Activated CD4-positive, CD25-positive, alpha-beta regulatory T cell treated with anti-CD3 and anti-CD28 coated beads, Interleukin-2, amount 50 U/mL, for 24 hours (primary cell): ENCODE measurements at places on chromosomes 12 and 14.

DNA sequence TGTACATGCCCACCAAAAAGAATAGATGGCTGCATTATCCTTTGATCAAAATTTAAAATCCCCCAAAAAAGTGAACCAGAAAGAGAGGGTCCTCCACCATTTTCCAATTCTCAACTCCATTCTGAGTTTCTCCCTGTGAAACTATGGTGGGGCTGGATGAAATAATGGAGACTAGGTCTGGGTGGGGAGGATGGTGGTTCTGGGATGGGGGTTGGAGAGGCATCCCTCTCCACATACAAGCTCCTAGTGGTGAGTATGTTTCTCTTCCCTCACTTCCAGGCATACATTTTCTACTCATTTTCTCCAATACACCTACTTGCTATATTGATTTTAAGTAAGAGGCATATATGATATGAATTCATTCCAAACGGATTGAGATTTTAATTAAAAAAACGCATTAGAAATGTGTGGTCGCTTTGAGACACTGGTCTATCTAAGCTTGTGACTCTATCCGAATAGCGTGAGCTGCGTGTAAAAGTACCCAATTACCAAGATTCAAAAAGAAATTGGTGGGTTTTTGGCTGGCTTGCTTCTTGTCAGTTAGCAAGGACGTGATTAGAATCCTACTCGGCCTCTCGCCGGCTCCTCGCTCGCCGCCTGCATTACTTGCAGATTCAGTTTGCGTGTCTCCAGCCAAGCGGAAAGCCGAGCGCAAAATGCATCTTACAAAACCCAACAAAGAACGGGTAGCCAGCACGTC lies 3.4 kb downstream of the ASCL1 start:
- ATAC-seq = no peak

DNA sequence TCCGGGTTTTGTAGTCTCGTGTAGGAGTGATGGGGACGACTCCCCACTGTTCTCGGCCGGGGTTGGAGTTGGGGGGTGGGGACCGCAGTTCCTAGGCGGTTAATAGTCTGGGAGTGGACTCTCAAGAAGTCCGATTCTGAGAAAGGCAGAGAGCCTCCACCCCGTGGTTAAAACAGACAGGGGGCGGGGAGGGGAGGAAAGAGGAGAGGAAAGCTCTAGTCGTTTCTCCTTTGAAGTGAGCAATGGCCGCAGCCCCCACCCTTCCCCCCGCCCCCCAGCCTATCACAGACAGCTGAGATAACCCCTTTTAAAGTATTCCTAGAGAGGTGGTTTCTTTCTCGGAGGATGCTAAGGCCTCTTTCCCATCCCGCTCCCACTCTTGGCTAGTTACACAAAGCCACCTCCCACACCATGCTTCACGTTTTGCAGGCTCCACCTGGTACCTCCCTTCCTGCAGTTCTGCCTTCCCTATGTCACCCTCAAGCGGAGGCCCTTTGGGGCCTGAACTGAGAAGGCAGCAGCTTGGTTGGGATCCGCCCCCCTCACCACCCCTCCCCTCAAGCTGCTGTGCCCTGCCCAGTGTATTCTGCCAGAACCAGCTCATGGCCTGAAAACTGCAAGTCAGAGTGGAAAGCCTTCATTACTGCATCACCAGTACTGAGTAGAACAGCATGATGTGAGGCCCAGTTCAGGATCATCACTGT lies 853 bp downstream of the USP5 start:
- peak; percentile 19 for ATAC-seq

GRCh38 chr12:109170324-109170723 lies 53.9 kb downstream of the ACACB start:
- no peak for ATAC-seq

DNA sequence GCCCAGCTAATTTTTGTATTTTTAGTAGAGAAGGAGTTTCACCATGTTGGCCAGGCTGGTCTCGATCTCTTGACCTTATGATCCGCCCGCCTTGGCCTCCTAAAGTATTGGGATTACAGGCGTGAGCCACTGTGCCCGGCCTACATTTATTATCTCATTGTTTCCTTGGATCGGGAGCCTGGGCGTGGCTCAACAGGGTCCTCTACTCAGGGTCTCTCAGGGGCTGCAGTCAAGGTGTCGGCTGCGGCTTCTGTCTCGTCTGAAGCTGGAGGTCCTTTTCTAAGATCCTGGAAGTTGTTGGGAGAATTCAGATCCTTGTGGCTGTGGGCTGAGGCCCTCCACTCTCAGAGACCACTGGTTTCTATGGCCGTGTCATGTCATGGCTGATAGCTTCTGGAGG lies 65.5 kb upstream of the SCN8A start:
- no peak for ATAC-seq

GRCh38 chr12:31324845-31325523 lies 966 bp downstream of the SINHCAF start:
- no peak for ATAC-seq

- no peak for ATAC-seq
Measured at GRCh38 chr12:91070936-91071335, 13.1 kb upstream of the KERA start.

GRCh38 chr12:82182601-82183190 lies 175.5 kb downstream of the CCDC59 start:
- no peak for ATAC-seq

DNA sequence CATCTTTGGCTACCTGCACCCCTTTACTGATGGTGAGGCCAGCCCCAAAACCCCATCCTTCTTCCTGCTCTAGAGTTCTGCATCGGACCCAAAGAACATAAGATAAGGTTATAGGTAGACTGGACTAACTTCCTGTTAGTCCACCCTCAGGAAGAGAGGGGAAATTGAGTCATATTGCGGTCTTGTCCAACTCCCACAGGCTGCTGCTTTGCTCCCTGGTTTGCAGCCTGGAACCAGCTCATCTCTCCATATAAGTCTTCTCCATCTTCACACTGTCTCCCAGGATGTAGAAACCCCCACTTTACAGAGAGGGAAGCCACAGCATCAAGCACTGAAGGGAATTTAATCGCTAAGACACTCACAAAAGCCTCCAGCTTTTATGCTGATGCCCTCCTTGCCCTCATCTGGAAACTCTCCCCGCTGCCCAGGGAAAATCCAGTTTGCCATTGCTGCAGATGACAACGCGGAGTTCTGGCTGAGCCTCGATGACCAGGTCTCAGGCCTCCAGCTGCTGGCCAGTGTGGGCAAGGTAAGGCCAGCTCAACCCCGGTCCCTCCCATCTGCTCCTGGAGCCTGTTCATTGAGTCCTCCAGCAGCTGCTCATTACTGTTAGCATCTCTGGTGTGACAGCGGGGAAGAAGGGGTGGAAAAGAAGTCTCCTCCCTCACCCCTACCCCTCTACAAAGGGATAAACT lies 85.3 kb downstream of the B4GALNT3 start:
- ATAC-seq = no peak

GRCh38 chr14:74698465-74698864 lies 14.4 kb downstream of the AREL1 start:
- ATAC-seq = no peak

DNA sequence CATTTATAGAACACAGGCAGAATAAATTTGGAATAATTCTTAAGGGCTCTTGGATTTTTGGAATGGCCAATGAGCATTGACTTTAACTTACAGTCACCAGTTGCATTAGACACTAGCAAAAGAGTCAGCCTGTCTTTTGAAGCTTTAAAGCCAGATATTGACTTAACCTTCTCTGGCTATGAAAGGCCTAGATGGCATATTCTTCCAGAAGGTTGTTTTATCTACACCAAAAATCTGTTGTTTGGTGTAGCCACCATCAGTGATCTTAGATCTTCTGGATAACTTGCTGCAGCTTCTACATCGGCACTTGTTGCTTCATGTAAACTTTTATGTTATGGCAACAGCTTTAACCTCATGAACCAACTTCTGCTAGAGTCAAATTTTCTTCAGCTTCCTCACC lies 10.4 kb downstream of the PCNX1 start:
- ATAC-seq = no peak

- ATAC-seq = peak; percentile 45
Measured at GRCh38 chr14:71395151-71395604, 487.9 kb downstream of the PCNX1 start.

- ATAC-seq = no peak
Measured at GRCh38 chr14:60862283-60862682, 118.6 kb downstream of the TRMT5 start.

- ATAC-seq = no peak
Measured at GRCh38 chr14:101104485-101104884, 201.0 kb upstream of the RTL1 start.

- no peak for ATAC-seq
Measured at GRCh38 chr12:128513331-128513730, 246.4 kb downstream of the TMEM132C start.

- no peak for ATAC-seq
Measured at GRCh38 chr12:5222011-5222461, 178.4 kb downstream of the KCNA5 start.

DNA sequence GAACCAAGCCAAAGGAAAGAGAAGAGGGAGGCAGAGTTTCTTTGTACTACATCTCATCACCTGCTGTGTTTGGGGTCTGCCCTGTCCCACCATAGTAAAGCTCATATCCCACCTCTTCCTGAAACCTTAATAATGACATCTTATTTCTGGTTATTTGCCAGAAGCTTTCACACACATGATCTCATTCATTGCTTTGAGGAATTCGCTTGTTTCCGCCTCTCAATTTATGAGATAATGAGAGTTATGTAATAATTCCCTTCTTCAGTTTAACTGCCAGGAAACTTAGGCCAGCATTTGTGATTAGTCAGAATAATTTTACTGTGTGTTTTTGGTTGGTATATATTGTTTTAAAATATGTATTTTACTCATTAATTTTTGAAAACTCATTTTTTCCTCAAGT lies 205.2 kb downstream of the CACNA1C start:
- ATAC-seq = no peak

DNA sequence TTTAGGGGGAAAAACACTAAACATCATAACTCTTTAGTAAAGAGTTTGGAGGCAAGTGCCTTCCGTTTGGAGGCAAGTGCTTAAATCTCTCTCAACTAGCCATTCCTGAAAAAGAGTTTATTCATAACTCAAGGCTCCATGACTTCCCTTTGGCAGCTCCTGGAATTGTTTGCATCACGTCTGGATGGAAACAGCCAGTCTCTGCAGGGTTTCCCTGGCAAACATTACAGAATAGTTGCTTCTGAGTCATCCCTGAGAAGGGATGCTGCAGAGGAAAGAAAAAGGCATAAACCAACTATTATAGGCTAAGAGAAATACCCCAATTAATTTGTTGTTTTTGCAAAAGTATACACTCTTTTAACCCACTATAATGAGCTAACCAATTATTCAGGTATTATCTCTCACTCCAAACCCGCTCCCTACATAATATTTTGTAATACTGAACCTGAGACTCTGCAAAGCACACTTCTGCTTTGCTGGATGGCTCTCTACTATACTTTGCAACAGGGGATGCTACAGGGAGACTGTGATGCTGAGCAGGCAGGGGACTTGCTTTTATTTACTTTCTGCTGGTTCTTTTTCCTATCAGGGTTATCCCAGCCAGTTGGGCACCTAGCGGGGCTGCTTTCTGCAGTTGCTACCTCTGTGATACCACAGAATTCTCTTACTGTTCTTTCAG lies 497.7 kb downstream of the FUT8 start:
- ATAC-seq = no peak

DNA sequence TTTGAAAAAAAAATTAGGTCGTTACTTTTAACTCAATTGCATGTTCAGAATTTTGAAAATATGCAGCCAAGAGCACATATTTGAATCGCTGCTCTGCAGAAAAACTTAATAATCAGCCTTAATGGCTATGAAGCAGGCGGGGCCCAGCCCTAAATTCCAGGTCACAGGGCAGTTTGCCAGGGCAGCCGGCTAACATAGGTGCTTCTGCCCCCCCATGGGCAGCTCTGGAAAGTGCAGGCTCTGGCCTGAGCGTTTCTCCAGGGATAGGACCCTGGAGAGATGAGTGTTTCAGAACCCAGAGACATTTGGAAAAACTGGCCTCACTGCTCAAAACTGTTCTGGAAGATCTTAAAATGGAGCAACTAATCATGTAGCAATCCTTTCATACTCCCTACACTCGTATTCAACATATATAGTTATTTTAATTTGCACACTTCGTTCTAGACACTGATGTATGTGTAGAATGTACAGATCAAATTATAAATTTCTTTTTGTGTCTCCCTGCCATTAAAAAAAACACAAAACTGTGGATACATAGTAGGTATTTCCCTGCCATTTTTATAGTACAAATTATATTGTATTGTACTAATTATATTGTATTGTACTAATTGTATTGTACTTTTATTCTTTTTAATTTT lies 26.0 kb upstream of the PTGR2 start:
- peak; percentile 62 for ATAC-seq

- ATAC-seq = peak; percentile 62
Measured at GRCh38 chr14:54881235-54881760, 21.3 kb downstream of the GCH1 start.

- ATAC-seq = no peak
Measured at GRCh38 chr12:24945039-24945438, 3.9 kb downstream of the BCAT1 start.

GRCh38 chr12:627863-628741 lies 35.1 kb downstream of the NINJ2 start:
- no peak for ATAC-seq

DNA sequence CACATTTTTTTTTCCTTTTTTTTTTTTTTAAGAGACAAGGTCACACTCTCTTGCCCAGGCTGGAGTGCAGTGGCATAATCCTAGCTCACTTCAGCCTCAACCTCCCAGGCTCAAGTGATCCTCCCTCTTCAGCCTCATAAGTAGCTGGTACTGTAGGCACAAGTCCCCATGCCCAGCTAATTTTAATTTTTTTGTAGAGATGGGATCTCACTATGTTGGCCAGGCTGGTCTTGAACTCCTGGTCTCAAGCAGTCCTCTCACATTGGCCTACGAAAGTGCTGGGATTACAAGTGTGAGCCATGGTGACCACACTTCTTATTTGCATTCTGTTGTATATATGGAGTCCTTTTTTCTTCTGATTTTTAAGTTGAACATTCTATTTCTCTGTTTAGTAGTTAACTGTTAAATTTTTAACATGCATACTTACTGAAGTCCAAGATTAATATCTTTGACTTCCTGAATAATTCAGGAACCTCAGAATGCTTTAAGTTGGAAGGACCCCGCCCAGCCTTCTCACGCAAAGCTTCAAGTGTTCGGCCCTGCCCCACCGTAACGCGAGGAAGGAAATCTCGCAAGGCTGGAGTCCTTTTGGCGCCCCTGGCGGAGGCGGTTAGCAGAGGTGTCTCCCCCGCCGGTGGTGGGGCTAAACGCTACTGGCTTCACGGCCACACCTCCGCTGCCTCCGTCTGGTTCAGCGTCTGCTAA lies 21.6 kb downstream of the SPATS2 start:
- peak; percentile 41 for ATAC-seq

DNA sequence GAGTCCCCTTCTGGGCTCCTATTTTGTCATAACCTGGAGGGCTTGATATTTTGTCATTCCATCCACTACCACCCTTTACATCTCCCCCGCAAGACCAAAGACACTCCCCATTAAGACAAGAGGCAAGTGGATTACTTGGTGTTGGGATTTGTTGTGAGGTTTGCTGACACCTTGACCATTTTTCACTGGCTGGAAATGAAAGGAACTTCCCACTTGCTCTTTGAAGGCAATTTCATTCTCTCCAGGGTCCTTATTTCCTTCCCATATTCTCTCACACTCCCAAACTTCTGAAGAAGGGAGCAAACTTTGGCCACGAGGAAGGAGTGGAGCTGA lies 14.9 kb downstream of the AGAP2 start:
- ATAC-seq = no peak
